NCI-H69 (cell line): ENCODE measurements at places on chromosomes 1 and 21.

DNA sequence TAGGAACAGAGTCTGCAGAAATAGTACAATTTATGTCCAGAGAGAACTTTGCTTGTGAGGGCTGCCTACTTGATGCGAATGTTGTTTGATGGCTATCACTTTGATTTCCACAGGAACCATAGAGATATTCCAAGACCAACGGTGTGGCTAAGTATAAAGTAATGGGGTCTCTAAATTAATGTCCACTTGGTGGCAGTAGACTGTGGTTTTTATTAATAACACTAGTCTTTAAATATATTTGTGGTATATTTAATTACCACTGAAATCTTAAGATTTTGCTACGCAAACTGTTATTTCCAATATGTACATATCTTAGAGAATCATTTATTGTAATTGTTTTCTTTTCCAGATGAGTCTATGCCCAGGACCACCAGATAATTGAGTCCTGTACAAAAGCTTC is 647.9 kb downstream of the PLA2G4A start:
- peak; percentile 29 for DNase-seq

DNA sequence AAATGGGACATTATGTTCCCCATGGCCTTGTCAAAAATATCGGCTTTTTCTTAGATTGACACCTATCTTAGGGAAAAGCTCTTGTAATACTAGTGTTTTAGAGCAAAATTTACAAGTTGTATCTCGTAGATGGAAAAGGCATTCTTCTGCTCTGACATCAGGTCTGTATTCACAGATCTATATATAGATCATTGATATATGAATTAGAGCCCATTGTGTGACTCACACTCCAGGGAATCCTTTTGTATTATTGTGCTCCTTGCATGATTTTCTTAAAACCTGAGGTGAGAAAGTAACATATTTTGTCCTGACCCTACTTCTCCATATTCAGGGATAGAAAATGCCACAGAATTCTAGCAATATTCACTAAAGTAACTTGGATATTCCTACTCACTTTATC is 1160.8 kb upstream of the B3GALT2 start:
- DNase-seq: no peak

- no peak for DNase-seq
Measured at GRCh38 chr1:163202833-163203451, at the start of gene RGS5. TSS of gene RGS5 (minus strand) at chr1:163202916. CDS start at chr1:163202835, 81 bp downstream.

DNA sequence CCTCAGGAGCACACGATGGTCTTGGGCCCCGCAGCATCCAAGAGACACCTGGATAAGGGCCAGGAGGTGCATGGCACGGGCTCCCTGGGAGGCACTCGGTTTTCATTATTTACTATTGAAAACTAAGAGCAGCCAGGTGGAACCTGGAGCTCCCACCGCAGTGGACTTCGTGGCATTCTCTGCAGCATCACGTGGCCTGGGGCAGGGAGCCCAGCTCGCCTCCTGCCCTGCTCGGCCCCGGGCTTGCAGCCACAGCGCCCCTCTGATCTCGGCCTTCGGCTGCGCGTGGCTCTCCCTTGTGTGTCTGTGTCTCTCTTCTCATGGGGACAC is 121.6 kb downstream of the SIK1 start:
- DNase-seq: no peak

GRCh38 chr1:24713176-24713575 is 32.1 kb upstream of the CLIC4 start:
- DNase-seq: no peak

GRCh38 chr1:56345831-56346230 is 233.5 kb downstream of the PLPP3 start:
- no peak for DNase-seq

GRCh38 chr1:37055631-37056030 is 21.3 kb upstream of the GRIK3 start:
- DNase-seq: peak; percentile 92

- peak; percentile 64 for DNase-seq
Measured at GRCh38 chr1:218380125-218380977, 35.2 kb downstream of the TGFB2 start.
